Dorsolateral prefrontal cortex (tissue), 122 donors: ENCODE measurements at places on chromosomes 7 and 10.

DNA sequence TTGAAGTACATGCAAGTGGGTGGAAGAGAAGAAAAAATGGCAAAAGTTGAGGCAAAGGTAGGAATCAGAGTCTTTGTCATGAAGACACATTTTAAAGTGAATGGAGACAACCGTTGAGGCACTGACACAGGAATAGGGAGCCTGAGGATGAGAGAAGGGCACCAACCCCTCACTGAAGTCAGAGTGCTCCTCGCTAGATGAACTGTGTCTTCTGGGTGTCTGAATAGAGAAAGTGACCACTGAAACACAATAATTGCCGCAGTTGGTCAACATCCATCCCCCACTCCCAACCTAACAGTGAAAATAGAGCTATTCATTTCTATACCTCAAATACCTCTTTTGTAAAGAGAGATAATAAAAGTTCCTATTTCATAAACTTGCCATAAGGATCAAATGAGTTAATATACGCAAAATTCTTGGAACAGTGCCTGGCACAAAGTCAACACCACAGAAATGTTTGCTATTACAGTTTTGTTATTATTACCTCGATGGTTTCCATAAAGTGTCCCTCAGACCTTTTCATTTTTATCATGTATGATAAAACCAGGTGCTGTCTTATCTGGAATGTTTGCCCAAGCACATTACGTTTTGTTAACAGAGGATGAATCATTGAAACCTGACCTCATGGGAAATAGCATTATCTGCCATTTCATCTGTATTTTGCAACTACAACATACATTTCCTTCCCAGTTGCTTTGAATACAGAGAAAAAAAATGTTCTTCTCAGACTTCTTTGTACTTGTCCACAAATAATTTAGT lies 61.8 kb upstream of the SP4 start:
- no peak for DNase-seq

- no peak for DNase-seq
Observed at GRCh38 chr7:27091941-27092818, 3.6 kb downstream of the HOXA1 start.

DNA sequence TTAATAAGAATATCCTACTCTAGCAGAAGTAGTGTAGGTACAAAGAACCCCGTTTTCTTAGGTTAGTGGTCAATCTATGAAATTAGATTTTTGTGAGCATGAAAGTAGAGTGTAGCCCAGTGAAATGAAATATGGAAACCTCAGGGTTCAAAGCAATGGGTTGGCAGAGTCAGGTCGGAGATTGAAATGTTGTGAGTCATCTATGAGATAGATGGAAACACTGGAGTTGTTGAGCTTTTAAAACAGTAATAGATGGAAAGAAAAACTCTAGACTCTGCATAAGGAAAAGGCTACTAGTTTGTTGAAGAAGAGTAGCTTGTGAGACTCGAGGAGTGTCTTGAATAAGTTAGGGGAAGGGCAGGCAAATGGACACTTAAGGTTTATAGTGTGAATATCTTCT lies 251.9 kb downstream of the EXOC4 start:
- no peak for DNase-seq

DNA sequence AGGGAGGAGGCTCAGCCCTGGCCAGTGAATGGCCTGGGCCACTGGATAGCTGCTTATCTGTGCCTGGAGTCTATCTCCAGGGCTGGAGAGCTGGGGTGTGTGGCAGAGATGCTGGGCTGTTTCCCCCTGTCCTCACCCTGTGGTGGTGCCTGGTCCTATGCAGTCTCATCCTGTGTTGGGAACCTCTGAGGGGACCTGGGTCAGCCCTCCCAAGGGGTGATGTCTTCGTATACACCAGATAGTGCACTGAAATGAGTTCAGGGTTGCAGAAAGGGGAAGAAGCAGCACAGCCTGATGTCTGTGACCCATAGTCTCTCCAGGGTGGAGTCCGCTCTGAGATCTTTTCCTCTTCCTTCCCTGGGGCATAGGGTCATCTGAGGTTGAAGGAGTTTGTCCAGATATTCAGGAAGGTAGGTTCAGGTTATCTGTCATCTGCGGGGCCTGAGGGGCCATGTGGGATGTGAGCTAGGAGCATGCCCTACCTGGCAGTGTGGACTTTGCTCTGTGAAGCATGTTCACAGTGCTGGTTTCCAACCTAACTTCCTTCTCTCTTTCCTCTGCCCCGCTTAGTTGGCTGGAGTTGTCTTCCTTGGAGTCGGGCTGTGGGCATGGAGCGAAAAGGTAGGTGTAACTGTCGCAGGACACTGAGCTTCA lies 33.4 kb upstream of the SH2D4B start:
- no peak for DNase-seq

DNA sequence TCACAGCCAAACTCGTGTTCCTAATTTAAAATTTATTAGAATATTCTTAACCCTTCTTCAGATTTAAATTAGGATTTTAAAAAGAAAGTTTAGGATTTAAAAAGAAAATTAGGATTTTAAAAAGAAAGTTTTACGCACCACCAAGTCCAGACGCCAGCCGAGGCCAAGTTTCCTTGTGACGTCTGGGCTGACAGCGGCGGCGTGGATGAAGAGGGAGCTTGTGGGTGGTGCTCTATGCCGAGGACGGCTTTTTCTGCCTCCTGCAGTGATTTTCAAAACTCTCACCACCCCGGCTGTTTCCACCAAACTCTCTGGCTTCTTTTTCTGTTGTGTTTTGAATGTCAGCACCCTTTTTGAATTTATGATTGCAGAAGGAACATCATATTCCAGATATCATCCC lies 252.9 kb downstream of the DNAJB6 start:
- DNase-seq, result no peak

GRCh38 chr7:130367836-130368746 lies 12.2 kb upstream of the CPA1 start:
- no peak for DNase-seq

- no peak for DNase-seq
Observed at GRCh38 chr7:15326044-15326644, 235.7 kb downstream of the AGMO start.

- DNase-seq, result no peak
Observed at GRCh38 chr7:762885-763284, 35.8 kb upstream of the PRKAR1B start.

GRCh38 chr7:55431898-55432297 lies 66.8 kb downstream of the LANCL2 start:
- no peak for DNase-seq

- DNase-seq, result no peak
Observed at GRCh38 chr10:106765241-106765754, 399.2 kb downstream of the SORCS1 start.

DNA sequence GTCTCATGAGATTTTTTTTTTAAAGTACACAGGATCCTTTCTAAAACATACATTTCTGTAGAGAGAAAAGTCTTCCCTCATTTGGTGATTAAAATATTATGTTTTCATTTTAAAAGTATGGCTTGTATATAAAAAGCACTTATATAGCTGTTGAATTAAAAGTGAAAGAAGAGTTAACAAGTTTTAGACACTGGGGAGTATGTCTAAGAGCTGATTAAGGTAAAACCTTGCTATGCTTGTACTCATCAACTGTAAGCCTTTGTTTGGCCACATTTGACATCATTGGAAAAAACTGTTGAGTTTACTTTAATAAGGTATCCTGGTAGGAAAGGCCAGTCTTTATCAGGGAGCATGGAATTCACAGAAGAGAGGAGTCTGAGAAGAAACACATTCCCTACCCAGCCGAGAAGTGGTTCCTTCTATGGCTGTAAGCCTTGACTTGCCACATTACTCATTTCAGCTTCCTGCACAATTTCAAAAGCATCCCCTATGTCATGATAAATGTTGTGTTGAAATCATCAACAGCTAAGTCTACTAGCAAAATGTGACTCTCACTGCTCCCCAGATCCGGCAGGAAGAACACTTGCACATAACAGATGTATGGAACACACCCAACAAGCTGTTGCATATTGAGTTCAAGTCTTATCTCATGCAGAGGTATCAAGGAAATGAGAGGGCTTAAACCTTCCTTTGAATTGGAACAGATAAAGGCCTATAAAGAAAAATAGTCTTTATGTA lies 171.8 kb upstream of the CDK1 start:
- DNase-seq, result no peak

- DNase-seq, result no peak
Observed at GRCh38 chr7:22640269-22640668, 86.7 kb upstream of the IL6 start.

- DNase-seq, result no peak
Observed at GRCh38 chr7:117188376-117188775, 134.5 kb downstream of the WNT2 start.

- DNase-seq, result no peak
Observed at GRCh38 chr7:96729820-96730219, 20.2 kb upstream of the SEM1 start.

- DNase-seq, result no peak
Observed at GRCh38 chr10:130017631-130018022, 53.6 kb upstream of the EBF3 start.

DNA sequence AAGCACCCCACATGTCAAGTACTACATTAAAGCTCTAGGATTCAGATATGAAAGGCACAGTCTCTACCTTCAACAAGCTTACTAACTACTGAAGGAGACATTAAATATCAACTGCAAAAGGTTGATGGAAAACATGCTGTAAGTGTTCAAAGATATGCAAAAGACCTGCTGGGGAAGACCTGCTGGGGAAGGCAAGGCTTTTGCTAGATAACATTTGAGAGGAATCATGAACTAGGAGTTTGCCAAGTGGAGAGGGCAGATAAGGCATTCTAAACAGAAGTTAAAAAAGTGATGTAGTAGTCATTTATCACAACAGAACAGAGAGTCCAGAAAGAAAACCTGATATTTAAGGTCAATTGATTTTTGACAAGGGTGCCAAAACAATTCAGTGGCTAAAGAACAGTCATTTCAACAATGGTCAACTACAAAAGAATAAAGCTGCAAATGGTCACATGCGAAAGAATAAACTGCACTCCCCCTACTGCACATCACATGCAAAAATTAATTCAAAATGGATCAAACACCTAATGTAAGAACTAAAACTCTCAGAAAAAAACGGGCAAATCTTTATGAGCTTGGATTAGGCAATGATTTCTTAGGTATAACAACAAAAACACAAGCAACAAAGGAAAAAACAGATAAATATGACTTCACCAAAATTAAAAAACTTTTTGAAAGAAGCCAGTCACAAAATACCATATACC lies 23.0 kb upstream of the MSS51 start:
- no peak for DNase-seq

DNA sequence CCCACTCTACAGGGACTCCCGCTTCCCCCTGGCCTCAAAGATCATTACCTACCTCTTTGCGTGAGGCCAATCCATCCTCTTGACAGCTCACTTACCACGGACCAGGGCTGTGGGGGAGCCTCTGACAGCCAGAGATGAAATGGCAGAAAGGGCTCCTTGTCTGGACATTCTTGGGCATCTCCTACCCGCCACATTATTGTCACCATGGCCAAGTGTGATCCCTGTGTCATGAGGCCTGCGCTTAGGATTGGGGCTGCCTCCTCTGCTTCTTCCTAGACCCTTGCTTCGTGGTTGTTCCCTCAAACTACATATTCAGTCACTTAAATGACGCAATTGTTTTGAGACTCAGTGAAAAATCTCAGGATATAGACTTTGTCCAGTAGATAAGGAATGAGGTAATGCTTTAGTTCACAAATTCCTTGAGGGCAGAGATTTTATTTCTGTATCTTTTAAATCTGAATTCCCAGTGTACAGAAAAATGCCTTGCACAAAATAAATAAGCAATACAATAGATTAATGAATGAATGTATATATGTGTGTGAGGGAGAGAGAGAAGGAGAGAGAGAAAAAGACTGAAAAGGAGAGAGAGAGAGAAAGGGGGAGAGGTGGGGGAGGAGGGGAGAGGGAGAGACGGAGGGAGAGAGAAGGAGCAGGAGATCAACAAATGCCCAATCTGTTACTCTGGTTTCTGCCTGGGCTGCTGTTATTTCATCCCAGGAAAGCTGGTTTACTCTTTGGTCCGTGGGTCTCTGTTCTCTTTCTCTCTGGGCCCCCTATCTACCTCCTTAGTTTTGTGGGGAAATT lies 159.0 kb downstream of the PLXNA4 start:
- DNase-seq, result no peak

DNA sequence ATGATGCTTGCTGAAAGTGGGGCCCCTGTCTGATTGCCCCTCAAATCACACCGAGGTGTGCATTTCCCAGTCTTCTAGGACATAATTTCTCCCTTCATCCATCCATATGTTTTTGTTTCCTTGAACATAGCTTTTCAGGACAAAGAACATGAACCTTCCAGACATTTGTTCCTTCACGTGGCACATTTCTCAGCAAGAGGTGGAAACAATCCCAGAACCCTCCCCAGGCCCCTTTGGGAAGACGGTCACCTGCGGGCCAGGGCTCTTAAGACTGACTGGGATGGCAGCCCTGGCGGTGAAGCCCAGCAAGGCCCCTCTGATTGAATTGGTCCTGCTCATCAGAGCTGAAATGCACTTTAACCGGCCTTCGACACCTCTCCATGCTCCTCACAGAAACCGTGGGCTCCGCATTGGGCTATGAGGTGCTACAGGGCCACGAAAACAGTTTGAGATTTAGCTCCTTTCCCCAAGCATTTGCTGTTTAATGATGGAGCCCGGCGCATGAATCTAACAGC lies 522.5 kb upstream of the DPP6 start:
- no peak for DNase-seq

DNA sequence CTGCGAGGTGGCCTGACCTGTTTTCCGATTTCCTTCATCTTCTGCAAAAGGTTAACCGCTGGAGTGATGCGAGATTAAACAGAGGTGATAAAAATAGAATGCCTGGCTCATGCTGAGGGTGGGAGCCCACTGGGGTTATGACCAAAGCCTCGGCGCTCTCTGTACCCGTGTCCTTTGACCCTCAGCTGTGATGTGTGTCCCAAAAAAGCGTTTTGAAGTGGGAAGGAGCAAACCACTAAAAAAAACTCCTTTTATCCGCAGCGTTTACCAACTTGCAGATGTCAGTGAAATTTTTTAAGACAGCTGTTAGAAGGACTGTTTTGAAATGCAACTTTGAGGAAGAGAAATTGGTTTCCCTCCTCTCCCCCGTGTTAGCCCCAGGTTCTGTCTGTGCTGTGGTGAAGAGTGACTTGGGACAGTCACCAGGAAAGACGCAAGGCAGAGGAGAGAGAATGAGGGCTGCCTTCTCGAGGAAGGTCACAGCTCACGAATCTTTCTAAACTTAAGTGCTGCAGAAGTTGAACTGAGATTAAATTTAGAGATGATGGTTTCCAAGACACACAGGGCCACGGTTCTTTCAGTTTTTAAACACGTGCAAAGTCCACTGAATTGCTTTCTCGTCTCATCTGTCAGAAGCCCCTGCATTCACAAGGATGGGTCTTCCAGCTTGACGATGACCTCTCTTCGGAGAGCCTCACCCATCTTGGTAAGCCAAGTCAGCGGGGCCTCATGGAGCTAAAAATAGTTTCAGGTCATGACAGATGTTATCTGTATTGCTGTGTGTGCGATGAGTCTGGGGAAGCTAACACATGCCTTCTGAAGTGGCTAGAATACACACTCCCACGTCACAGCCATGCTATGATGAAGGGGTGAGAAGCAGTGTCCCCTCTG lies 27.6 kb downstream of the AMZ1 start:
- no peak for DNase-seq

- no peak for DNase-seq
Observed at GRCh38 chr10:110349831-110350230, 45.1 kb upstream of the SMNDC1 start.

DNA sequence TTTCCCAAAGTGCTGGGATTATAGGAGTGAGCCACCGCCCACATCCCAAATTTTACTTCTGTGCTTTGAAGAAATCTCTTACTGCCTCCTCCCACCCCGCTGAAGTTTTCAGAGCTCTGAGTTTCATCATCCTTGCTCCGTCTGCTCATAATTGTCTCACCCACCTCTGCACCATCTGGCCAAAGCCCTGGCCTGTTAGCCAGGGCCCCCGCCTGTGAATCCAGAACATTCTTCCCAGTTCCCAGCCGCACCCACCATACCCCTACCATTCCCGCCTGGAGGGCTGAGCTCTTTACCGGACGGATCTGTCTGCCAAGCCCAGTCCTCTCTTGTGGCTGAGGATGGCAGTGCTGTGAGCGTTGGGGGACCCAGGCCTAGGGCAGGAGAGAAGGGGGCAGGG lies 14.5 kb downstream of the SSC4D start:
- DNase-seq, result no peak
